Stimulated activated CD8-positive, alpha-beta memory T cell treated with anti-CD3 and anti-CD28 coated beads, Interleukin-4, amount 100 ng/mL, for 1 hour (primary cell): ENCODE measurements at places on chromosomes 2 and 18.

DNA sequence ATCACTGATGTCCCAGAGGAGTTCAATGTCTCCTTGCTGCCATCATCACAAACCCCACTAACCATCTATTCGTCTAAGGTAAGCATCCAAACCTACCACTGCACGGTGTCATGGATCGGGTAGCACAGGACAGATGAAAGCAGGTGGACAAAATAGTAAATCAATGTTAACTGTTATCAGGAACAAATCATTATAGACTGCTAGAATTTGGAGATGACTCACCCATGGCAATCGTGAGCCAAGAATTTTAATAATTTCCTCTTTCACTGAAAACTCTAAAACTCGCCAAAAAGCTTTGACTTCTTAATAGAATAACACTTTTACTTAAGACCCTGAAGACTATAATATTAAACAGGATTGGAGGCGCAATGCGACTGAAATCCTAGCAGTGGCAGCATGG lies 33.7 kb upstream of the BZW1 start:
- no peak for DNase-seq

DNA sequence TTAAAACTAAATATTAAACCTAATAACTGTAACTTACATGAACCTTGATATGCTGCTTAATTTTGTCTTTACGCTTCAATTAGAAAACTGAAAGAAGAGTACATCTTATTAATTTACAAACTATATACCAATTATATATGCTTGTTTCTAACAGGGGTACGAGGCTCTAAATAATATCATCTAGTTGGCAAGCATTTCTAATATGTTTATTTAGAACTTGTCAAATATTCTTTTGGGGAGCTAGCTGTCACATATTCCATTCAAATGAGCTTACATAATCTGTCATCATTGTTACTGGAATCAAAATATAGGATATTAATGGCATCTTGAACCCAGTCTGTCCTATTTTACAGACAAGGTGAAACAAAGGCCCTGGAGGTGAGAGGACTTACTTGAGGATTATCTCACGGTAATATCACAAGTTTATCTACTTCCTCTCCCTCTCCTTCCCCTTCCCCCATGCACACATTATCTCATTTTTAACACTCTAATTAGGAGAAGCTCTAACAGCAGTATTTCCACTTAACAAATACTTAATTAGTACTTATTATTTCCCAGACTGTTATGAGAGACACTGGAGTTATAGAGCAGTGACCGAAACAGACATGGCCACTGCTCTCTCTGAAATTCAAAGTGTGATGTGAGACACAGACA lies 3.5 kb downstream of the PRKD3 start:
- no peak for DNase-seq

- no peak for DNase-seq
These were observed 66.1 kb upstream of the ATP8B1 start for GRCh38 chr18:57869221-57869620.

GRCh38 chr2:33788044-33788443 lies 188.9 kb upstream of the FAM98A start:
- no peak for DNase-seq

DNA sequence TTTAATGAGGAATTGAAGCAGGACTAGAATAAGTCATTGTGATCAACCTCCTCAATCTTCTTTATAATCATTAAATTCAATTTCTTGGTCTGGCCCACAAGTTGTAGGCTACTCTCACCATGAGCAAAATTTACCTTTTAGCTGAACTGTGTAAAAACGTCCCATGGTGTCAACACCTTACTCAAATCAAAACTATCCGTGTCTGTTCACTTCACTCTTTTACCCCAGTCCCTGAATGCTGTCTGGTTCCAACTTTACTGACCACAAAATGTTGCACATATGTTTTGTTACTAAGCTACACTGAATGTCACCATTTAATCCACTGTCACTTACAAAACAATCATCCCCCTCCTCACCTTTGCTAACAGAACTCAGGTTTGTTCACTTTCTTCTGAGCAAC lies 951.6 kb upstream of the SLC39A10 start:
- no peak for DNase-seq

DNA sequence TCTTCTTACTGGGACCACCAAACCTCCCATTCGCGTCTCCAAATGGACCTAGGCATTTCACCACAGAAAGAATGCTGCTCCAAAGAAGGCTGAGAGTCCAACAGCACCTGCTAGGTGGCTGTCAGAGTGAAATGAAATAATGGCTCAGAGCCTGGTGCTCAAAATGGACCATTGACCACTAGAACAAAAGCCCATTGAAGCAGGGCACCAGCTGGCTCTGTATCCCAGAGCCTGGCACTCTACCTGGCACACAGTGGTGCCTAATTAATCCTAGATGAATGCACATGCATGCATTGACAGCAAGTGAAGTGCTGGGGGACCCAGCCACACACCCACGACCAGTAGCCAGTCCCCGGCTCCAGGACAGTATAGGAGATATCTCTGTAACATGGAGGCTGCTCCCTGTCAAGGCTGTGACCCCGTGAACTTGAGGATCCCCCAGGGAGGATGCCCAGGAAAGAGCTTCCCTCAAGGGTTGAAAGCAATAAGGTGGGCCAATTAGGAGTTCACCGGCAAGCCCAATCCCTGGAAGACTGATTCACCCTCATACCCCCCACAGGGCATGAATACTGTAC lies 261.3 kb downstream of the TNS1 start:
- no peak for DNase-seq

GRCh38 chr2:178072000-178072382 lies 586 bp downstream of the PDE11A start:
- DNase-seq: no peak

- no peak for DNase-seq
These were observed 85.7 kb downstream of the ARHGEF4 start for GRCh38 chr2:130922417-130922816.

DNA sequence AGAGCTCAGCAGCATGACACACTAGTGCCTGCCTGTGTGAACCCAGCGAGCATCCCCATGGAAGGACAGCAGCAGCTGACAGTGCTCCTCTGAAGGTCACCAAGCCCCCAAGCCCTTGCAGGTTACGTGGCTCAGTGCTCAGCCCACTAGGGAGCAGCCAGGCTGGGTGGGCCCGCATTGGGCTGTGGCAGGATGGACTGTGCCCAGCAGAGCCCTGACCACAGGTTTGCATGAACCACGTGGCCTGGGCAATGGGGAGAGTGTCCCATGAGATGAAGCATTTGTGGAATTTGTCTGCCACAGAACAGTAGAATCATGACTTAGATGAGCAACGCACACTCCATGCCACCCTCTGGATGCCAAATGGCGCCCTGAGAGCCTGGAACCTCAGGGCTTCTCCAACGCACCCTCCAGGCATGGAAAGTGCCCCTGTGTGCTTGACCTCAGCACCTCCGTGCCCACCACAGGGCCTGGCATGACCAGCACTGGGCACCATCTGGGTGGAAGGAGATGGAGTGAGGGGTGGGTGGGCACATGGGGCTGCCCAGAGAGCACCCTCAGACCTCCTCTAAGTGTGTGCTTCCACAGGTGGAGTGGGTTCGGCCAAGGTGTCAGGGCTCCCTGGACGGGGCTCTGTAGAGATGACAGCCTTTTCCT lies 216.1 kb upstream of the RAB6C start:
- no peak for DNase-seq

DNA sequence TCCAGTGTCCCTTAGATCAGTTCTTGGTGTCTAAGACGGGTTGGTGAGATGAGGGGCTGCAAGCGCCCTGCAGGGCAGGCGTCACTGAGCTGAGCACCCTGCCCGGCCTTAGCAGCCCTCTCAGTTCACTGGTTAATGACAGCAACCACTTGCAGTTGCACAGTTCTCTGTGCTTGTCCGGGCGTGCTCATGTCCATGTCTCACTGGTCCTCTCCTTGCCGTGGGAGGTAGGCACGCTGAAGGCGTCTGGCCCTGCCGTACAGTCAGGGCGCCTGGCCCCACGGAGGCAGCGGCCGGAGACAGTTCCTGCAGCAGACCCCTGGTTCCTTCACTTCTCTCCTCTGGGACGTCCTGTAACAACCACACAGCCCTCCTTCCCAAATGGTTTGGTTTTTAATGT lies 75.3 kb downstream of the ARHGEF4 start:
- DNase-seq: no peak

GRCh38 chr18:7846335-7846734 lies 279.2 kb downstream of the PTPRM start:
- DNase-seq: no peak

DNA sequence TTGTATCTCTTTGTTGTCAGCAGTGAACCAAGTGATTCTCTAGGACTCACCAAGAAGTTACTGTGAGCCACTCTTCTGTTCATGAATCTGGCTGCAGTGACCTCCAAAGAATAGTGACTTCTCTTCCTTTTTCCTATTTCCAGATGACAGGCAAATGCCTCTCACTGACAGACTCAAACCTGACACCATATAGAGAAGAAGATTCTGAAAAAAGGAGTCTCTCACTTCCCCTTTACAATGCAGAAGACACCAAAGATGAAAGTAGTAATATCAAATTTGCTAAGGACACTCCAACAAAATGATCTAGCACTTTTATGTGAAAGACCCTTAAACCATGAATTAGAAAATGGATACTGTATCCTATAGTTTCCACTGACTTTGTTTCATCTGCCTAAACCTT lies 44.4 kb upstream of the SETBP1 start:
- DNase-seq: no peak

DNA sequence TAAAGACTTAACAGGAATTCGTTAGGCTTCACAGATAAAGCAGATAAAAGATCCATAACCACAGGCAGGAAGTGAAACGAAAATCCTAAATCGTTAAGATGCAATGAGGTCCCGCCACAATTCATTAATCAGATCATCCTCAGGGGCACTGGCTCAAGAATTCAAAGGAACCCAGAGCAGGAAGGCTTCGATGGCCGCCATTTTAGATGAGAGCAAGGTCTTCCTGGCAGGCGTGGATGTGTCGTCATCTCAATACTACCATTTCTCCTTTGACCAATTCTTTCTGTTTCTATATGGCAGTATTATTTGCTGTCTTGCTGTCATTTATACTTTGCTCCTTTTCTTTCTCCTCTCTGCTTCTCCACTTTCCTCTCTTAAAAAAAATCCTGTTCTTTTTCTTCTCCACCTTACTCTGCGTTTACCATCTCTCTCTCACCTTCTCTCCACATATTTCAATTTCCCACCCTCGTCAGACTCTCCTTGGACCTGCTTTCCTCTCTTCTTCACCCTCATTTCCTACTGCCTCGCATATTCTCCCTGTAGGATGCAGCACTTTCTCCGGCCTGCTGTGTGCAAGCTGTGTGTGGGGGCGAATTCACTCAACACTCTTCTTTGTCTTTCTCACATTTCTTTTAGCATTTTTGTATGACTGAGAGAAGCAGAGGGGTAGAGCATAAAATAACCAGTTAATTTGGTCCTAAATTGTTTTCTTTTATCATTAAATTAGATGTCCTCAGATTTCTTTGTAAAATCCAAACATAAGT lies 35.1 kb upstream of the LHCGR start:
- DNase-seq: no peak

- DNase-seq: no peak
These were observed 504.5 kb upstream of the VRK2 start for GRCh38 chr2:57542081-57542480.

GRCh38 chr2:180599804-180600203 lies 380.6 kb upstream of the UBE2E3 start:
- DNase-seq: no peak

- DNase-seq: no peak
These were observed 295.1 kb downstream of the ASXL3 start for GRCh38 chr18:33873112-33873511.

DNA sequence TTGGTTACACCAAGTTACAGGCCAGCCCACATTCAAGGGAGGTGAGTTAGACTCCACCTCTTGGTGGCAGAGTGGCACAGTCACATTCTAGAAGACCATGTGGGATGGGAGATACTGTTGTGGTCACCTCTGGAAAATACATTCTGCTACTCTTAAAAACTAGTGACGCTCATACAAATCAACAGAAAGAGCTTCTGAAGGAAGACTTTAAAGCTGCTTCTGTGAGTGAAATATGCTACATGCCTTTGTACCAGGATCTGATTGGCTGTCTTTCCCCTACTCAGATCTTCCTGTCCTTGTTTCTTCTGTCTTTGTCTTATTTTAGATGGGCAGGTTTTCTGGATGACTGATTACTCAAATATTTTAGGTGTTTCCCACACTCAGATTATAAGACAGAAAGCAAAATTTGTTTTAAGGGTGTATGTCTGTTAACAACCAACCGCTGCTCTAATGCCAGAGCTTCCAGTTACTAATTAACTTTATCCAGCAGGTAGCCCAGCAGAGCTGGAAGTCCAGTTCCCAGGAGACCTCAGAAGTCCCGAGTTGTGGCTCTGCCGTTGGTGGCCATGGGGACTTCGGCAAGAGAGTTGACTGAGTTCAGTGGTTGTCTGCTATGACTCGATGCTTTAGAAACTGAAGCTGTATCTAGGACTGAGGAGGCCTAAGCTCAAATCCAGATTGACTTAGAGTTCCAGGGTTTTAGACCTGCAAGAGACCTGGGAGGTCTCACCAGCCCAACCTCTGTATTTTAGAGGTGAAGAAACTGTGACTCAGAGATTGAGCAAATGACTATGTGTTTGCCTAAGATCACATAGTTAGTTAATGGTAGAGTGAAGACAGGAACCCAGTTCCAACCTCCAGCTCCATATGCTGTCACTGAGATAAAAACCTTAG lies 7.4 kb downstream of the IL1R2 start:
- DNase-seq: no peak

DNA sequence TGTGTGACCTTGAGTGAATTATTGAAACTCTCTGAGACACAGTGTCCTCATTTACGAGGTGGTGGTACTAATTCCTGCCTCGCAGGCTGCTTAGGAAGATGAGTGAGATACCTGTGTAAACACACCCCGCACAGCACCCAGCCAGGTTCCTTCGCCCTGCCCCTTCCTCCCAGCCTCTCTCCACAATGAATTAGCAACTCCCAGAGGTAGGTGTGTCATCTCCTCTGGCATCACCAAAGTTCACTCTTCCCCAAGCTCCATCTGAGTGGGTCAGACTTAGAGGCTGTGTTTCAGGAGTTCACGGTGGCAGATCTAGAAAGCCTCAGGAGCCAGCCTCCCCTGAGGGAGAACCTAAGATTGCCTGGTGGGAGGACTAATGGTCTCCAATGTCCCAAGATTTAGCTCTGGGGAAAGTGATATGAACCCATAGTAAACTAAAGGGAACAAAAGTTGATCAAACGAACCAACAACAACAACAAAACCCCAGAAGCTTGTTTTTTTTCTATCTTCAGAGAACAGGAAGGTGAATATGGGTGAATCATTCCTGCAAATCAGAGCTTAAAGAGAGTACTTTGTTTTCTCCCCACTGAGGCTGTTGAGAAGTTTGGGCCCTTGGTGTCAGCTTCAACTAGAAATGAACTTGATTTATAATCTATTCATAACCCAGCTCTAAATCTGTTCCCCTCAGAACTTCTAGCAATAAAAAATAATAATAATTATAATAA lies 44.4 kb upstream of the NRP2 start:
- no peak for DNase-seq

DNA sequence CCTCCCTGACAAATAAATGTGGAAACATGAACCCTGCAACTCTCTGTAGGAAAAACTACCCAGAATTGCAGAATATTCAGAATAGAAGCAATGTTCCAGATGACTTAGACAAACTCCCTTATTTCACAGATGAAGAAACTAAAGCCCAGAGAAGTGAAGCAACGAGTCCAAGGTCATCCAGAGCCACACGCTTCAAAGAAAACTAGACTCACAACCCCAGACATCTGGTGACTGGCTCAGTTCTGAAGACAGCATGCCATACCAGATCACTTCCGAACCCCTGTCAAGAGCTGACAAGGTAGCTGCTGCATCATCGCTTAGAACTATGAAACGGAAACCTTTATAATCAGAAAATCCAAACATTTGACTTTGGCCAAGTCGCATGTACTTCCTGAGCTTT lies 101.3 kb downstream of the PID1 start:
- DNase-seq: no peak
